ENCODE measurements at places on chromosomes 4 and X.

DNA sequence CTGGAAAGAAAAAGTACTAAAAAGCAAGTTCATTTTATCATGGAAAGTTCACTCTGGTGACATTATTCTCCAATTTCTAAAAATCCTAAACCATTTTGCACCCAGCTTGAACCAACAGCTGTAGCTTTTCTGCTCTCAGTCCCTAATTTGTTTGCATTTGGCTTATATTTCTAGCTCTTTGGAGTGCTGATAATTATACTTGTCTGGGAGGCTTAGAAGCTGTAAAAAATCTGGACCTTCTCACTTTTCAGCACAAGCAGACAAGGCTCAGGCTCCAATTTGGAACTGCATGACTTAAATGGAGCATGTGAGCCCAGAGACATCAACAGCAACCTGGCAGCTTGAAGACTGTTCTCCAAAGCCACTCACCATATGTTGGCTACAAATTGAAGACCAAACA lies 170.9 kb upstream of the PCDH18 start:
- DNase-seq, result no peak

GRCh38 chrX:84165711-84166110 lies 22.3 kb downstream of the RPS6KA6 start:
- DNase-seq, result no peak

DNA sequence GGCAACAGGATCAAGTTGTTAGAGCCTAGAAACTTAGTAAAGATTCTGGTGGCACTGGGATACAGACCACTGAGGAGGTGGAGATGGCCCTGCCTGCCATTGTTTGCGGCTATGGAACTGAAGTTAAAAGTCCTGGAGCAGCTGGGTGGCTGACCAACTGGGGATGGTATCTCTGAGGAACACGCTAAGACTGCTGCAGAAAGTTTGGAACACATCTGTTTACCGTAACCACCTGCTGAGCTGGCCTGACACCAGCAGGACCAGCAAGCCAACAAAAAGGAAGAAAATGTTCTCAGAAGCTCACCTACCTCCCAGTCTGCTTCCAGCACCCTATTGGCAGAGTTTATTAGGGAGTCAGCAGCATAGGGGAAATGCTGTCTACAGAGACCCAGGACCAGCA lies 17.4 kb upstream of the PACRGL start:
- DNase-seq, result no peak

DNA sequence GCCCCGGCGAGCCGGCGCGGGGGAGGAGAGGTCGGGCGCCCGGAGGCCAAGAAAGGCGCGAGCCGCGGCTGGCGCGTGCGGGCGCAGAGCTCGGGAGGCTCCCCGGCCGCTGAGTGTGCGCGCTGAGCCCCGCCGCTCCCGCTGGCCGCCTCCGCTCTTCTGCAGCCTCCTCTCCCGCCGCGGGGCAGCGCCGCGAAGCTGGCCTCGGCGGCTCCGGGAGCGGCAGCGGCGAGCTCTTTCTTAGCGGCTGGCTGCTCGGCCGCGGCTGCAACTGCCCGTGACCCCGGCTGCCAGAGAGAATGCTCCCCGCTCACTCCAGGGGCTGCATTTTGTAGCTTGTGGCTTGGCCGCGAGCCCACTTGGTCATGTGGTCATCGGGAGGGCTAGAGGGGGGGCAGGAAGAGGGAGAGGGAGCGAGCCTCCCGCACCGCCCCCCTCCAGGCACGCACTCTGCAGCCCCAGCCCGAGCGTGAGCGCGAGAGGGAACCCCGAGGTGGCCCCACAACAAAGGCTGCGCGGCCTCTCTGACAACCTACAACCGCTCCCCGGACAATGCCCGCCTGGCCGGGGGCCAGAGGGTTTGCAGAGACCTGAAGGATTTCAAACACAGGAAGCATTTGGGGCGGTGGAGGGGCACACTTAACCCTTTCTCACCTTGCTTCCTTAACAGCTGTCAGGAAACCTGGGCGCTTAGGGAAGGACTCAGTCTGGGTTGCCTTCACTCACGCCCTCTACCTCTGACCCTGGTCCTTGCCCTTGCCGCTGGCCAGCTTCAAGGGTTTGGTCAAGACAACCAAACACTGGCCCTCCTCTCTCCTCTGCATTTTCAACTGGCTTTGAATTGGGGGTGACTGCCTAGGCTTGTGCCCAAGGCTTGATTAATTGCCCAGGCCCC lies at the start of gene APLN:
Gene APLN (minus strand): TSS at position 305 of the 895 bp plus-strand sequence. CDS start 326 bp downstream, outside the sequence.
- DNase-seq, result peak; percentile 16

DNA sequence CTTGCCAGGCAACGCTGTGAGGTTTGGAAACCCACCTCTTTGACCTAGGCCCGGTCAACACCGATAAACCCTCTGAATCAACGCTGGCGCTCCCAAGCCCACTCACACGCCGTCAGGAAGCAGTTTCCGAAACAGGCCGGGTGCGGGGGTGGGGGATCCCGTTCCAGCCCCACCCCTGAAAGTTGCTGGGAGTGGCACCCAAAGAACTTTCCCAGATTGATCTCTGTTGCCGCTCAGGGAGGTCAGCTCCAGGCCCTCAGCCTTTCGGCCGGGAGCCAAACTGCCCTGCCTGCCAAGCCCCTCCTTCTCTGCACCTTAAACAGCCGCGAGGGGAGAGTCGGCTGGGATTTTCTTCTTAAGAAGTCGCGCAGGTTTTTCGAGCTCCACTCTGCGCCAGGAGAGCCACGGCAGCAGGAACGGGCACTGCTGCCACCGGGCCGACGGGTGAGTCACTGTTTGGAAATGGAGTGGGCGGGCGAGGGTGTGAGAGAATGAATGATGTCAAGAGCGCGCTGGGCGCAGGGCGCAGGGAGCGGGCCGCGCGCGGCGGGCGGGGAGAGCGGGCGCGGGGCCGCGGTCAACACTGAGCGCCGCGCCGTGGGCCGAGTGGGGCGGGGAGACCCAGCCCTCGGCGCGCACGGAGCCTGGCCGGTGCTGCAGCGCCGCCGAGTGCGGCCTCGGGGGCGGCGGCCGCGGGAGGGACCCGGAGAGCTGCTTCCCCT lies at the start of gene SGMS2:
Gene SGMS2 (plus strand): TSS at position 583 of the 722 bp plus-strand sequence. CDS start 70,622 bp downstream, outside the sequence.
- peak; percentile 83 for DNase-seq

- DNase-seq, result no peak
Measured at GRCh38 chrX:151771726-151772125, 37.2 kb downstream of the CNGA2 start.

DNA sequence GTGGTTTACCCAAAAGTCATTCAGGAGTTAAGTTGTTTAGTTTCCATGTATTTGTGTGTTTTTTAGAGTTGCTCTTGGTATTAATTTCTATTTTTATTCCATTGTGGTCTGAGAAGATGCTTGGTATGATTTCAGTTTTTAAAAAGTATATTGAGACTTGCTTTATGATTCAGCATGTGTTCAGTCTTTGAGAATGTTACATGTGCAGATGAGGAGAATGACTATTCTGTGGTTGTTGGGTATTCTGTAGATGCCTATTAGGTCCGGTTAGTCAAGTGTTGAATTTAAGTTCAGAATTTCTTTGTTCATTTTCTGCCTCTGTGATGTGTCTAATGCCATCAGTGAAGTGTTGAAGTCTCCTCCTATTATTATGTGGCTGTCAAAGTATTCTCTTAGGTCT lies 249.4 kb downstream of the ARHGAP10 start:
- no peak for DNase-seq

DNA sequence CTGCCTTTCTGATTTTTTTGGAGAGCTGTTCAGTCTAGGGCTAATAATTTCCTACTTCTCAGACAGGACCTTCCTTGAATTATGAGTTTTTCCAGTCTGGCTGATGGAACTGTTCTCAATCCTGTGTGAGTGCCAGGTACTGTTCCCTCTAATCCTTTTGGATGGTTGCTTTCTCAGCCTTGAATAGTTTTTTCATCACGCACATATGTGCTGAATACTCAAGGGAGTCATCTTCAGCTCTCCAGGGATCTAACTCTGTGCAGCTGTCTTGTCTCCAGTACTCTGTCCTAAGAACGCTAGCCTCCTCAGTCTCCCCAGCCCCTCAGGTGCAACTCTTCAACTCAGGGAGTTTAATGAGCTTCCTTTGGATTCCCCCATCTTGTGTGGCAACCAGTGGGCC lies 93.2 kb downstream of the GASK1B start:
- no peak for DNase-seq

DNA sequence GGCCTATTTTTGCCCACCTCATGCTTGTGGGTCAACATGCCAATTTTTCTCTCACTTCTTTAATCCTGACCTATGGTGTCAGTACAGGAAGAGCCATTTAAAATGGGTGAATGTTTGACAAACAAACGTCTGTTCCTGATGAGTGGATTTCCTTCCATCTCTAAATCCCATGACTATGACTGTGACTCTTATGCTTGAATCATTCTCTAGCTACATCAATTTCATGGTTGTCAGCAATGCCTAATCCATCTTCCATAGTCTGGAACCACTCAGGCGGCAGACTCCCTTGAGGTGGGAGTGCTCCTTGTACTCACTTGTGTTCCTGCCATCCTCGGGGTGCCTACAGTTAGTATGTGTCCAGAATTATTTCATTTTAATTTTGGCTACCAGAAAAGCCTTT lies 194.9 kb upstream of the RPS6KA3 start:
- DNase-seq, result no peak

DNA sequence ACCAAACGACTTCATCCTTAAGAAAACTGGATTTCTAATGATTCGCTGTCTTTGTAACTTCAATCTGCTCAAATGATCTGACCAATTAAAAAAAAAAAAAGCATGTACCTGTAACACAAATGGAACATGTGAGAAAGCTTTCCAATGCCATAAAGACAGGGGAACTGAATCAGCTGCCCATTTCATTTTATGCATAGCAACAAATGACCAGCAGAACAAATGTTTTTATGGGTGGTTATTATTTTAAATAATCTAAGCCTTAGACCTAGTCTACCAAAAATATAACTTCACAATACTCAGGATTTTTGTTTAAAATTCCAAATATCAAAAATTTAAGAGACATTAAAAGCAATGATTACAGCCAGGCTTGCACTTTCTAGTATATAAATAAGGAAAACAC lies 145.7 kb downstream of the NR3C2 start:
- DNase-seq, result no peak

DNA sequence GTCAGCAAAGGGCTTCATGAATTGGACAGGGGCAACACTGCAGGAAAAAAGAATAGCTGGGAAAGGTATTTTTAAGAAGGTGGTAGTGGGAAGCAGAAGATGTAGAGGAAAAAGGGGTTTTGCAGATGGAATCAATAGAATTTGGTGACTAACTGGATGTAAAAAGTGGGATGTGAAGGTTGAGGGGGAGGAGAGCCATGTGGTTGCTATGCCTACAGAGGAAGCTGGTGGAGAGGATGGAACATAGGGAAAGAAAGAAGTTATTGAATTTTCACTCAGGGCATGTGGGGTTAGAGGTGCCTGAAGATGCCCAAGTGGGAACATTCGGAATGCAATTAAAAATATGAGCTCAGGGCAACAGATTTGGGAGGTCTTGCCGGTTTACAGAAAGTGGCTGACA lies 33.0 kb downstream of the REELD1 start:
- DNase-seq, result no peak

All from activated CD4-positive, alpha-beta T cell treated with anti-CD3 and anti-CD28 coated beads for 48 hours (primary cell).